ENCODE measurements at places on chromosomes 13 and 19. TPM values are rescaled to one million over a fixed set of nuclear protein-coding genes. Genes with fewer than 3 reads are reported as not detected.

The PTH2 gene
- not detected for total RNA-seq

DNA sequence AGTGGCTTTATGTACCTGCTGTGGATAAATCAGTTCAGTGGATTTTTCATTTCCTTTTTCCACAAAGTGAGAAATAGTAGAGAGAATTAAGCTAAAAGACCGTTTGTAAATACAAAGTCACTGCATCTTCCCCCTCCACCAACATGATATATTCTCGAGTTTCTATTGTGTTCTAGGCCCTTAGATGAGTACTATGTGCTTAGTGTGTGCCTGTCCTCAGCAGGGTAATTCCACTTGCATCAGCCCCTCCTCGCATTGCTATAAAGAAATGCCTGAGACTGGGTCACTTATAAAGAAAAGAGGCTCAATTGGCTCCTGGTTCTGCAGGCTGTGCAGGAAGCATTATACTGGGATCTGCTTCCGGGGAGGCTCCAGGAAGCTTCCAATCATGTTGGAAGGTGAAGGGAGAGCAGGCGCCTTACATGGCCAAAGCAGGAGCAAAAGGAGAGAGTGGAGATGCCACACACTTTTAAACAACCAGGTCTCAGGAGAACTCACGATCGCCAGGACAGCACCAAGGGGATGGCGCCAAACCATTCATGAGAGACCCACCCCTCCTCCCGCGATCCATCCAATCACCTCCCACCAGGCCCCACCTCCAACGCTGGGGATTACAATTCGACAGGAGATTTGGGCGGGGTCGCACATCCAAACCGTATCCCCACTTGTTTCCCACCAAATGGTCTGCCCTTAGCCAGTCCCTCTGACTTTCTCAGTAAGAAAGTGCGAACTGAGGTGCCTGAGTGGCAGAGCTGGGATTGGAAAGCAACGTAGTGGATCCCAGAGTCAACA, 102.3 kb upstream of the ABCC4 start:
- H3K4me3 ChIP-seq, result peak overlapping the region; percentile 86
- H3K4me1 ChIP-seq, result peaks cover 7% of the 10 kb centered on the region
- H3K36me3 ChIP-seq, result no peaks in the 10 kb centered on the region
- DNase-seq, result no peak

- H3K27me3 ChIP-seq, result no peaks in the 10 kb centered on the region
- no peaks in the 10 kb centered on the region for H3K36me3 ChIP-seq
- no peak overlapping the region for H3K27ac ChIP-seq
- H3K4me3 ChIP-seq, result no peak overlapping the region
Measured at GRCh38 chr13:59415498-59415897, 748.2 kb downstream of the DIAPH3 start.

The RPL18 gene
- total RNA-seq, result 1,287 TPM

DNA sequence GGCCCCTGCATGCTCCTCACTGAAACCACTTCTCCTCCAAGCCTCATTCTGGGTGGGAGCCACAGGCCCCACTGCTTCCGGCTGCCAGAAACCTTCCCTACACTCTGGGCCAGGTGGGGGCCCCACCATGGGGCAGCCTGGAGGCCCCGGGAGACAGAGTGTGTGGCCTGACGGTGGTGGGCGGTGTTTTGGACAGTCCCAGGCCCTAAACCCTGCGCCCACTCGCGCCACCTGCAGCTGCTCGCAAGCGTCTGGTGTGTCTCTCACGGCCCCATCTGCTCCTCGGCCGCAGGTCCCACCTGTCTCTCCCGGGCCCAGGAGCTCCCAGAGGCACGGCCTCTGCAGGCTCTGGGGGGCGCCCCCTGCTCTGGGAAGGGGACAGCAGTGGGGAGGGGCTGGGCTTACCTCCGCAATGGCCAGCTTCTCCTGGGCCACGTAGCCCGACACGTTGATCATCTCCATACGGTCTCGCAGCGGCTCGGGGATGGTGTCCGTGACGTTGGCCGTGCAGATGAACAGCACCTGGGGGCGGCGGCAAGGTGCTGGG, 5.6 kb downstream of the RPL36 start:
- H3K27ac ChIP-seq, result no peak overlapping the region
- no peak overlapping the region for H3K4me3 ChIP-seq
- peaks cover 20% of the 10 kb centered on the region for H3K36me3 ChIP-seq
- H3K27me3 ChIP-seq, result no peaks in the 10 kb centered on the region
